ENCODE measurements at places on chromosomes 4 and X. TPM values are rescaled to one million over a fixed set of nuclear protein-coding genes. Genes with fewer than 3 reads are reported as not detected.

- DNase-seq, result no peak
These were observed 65.0 kb upstream of the SEC24B start for GRCh38 chr4:109368661-109369060.

DNA sequence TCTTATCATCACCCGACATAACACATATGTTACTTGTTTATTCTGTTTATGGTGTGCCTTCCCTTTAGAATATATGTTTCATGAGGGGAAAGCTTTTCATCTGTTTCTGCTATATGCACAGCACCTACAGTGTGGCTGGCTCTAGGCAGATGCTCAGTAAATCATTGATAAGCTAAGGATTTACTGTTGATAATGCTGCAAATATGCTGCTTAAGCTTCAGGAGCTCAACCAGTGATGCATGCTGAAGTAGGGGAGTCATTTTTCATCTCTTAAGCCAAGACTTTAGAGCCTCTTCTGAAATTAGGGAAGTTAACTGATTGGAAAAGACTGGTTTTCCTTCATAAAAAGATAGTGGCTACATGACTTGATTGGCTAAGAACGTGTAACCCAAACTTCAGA, 16.4 kb downstream of the FAT4 start:
- DNase-seq, result no peak

GRCh38 chr4:3307486-3307885, 14.7 kb downstream of the RGS12 start:
- no peak for DNase-seq

GRCh38 chrX:115948018-115948923, 222.3 kb upstream of the AGTR2 start:
- DNase-seq, result no peak

- no peak for DNase-seq
These were observed 43.3 kb upstream of the ADAM29 start for GRCh38 chr4:174874898-174875297.

- no peak for DNase-seq
These were observed 86.8 kb downstream of the CAMK2D start for GRCh38 chr4:113674733-113675132.

DNA sequence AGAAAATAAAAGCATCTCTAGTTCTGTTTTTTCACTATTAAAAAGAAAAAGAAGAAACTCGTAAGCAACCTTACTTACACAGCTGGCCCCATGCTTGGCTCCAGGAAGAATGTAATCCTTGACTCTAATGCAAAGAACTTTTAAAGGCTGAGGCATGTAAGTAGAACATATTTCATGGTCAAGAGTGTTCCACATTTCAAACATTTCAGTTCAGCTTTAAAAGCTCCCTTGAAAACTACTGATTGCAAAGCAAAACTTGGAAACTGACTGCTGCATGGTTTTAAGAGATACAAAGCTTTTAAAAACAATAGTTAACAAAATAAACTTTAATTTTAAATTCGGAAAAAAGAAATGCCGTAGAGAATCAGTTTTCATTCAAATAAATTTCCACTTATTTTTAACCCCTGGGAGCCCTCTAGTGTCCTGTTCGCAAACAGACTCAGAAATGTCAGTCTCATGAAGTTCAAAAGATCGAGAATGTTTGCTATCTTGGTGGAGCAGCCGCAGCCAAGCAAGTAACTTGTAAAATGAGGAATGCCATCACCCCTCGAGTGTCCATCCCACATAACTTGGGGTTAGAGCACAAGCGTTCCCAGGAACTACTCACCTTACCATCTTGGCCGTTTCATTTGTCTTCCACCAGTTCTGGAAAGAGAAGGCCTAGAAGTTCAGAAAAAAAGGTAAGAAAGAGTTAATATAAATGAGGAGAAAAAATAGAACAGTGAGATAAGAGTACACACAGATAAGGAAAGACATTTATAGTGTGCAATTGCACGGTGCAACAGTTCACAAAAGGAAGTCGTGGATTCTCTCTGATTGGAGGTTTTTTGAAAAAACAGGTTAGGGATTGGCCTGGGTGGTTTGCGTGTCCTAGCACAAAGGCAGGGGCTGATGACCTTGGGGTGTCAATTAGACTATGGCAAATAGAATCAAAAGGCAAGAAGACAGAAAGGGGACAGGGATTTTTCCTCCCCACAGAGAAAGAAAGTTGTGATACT, at the start of gene GASK1B:
GASK1B (minus strand) TSS at position 765 of the 998 bp plus-strand sequence. CDS start 1,650 bp downstream, outside the sequence.
- DNase-seq, result no peak

GRCh38 chr4:155571184-155571944, 95.3 kb upstream of the GUCY1A1 start:
- no peak for DNase-seq

DNA sequence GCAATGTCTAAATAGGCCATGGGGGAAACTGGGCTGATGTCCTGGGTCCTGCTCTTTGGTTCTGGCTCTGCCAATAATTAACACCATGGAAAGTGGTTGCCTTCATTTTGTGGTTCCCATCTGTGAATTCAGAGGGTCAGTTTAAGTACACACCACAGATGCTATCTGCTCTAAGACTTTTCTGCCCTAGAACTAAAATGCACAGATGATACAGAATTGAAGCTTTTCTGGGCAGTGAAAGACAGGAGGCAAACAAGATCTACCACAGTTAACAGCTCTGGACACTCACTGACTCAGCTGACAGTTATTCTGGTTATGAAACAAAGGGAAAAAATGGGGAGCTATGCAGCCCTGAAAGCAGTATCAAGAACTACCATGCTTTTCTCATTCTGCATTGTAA, 37.3 kb downstream of the APBB2 start:
- no peak for DNase-seq

The PABPC1L2B gene
- total RNA-seq, result not detected

Measured in activated naive CD4-positive, alpha-beta T cell treated with anti-CD3 and anti-CD28 coated beads, Interleukin-2, amount 50 U/mL, for 72 hours (primary cell).